ENCODE measurements at places on chromosomes 2 and 18.

DNA sequence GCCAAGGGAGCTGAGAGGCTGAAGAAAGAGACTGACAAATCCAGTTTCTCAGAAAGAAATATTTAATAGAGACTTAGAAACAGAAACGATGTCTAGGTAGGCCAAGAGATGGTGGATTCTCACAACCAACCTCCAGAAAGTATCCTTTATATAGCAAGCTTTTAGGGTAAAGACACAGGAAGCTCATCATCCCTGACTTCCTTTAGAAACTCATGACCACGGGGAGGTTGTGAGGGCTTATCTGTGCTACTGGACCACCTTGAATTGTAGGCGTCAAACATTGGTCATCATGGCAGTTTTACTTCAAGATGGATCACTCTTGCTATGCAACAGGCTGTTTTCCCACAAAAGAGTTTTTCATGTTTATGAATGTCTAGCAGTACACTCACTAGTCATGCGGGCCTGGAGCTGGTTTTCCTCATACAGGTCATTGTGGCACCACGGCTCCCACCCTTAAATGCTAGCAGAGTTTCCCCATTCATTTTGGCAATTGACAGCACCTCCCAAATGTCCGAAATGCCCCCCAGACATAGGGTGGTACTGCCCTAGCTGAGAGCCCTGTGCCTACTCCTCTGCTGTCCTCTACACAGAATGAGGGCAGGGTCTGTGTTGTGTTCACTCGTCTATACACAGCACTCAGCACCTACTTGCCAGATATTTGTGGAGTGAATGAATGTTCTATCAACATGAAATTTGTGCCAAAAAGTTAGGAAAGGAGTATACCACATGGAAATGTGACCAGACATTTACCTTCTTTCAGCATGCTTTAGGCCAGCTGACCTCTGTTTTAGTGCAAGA, 89.0 kb downstream of the TMEM247 start:
- DNase-seq, result no peak

DNA sequence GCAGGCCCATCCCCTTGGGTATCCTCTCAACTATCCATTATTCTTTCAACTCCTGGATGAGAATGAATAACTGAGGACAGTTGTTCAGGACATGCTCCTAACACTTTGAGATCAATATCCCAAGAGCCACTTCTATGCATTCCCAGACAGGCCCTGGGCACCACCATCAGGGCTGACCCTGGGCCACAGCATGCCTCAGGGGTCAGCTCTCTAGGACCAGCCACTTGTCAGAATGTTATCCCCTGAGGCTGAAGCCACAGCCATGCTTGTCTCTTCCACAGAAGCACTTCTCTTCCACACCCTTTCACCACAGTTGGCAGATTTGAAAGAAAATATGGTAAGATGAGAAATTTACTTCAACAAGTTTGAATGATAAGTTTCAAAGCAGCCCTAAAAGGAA, 28.7 kb downstream of the SLC14A1 start:
- DNase-seq, result no peak

- no peak for DNase-seq
Measured at GRCh38 chr2:53952519-53952918, 18.3 kb downstream of the PSME4 start.

DNA sequence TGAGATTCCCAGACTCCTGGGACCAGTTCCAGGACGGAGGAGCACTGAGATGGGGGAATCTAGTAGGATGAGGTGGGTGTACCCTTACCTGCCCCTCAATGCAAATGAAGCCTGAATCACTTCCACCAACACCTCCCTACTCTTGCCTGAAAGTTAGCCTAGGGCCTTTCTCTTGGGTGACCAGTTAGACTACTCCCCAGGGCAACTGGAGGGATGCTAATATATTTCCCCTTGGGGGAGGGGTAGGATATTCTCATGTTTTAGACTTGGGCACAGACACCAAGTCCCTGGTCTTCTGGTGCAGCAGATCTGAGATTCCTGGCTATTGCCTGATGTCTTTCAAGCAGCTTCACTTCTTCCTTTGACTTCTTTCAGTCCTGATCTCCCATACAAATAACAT, 334.5 kb downstream of the ALK start:
- no peak for DNase-seq

DNA sequence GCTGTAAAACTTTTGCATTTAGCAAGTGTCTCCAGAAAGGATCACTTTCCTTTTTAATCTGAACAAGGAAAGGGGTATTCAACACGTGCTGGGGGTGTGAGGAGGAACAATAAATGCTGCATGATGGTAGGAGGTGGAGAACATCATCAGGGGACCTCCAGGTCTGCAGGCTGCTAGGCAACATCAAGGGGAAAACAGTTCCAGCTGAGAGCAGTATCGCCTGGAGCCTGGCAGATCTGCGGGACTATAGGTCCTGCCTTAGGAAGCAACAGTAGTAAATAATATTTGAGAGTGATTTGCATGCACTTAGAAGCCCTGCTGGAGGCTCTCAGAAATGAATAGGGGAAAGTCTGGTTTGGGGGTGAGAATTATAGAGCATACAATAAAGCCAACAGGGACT, 175.6 kb downstream of the SUCLG1 start:
- DNase-seq, result no peak

- no peak for DNase-seq
Measured at GRCh38 chr2:137437386-137437785, 526.9 kb upstream of the HNMT start.

Measured in NCI-H1105 (cell line).